ENCODE measurements at places on chromosomes 7 and 10.

GRCh38 chr10:31422634-31423033 is 103.6 kb downstream of the ZEB1 start:
- no peak for DNase-seq

GRCh38 chr7:80821771-80822319 is 97.0 kb downstream of the SEMA3C start:
- no peak for DNase-seq

- DNase-seq: no peak
Measured at GRCh38 chr7:22672846-22673680, 53.9 kb upstream of the IL6 start.

- no peak for DNase-seq
Measured at GRCh38 chr7:149859876-149860275, 13.9 kb upstream of the ATP6V0E2 start.

GRCh38 chr7:88396948-88397322 is 90.2 kb upstream of the STEAP4 start:
- DNase-seq: no peak

DNA sequence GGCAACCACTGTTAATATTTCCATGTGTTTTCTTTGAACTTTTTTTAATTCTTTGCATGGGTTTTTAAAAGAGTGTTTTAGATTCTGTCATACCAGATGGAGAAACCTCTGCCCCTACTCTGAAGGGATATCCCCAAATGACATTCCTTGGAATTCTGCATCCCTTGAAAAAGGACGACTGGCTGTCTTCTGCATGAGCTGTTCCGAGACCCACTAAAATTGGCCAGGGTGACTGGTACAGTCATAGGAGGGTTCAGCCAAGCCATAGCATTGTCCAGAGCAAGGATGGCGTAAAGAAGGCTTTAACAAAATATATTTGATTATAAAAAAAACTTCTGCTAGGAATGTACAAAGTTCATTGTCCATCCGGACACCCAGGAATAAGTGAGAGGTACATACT is 952.9 kb downstream of the NRG3 start:
- DNase-seq: no peak

GRCh38 chr7:70313687-70314086 is 715.4 kb downstream of the AUTS2 start:
- no peak for DNase-seq

DNA sequence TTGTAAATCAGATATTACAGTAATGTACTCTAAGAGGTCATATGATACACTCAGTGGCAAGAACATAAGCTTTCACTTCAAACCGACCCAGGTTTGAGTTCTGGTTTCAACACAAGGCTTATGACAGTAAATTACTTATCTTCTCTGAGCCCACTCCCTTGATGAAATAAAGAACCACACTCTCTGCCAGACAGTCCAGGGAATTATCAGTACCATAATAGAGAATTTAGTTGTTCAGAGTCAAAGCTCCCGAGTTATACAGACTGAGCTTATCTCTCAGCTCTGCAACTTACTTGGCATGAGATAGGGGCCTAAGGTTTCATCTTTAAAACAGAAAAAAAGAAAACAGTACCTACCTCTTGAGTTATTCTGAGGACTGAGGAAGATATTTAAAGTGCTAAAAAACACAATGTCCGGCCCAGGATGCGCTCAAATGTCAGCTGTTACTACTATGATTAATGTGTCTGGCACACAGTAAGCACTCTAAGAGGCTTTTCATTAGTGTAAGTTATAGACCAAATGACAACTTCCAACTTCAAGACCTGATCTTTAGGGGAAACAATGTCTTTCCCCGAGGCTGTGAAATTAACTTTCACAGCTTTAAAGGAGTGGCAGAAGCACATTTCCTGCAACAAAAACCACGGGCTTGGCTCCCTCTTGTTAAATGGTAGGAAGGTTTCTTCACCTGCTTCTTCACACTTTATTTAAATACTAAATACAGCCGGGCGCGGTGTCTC is 38.1 kb downstream of the UBE2H start:
- DNase-seq: no peak

GRCh38 chr10:77801474-77802161 is 124.9 kb downstream of the DLG5 start:
- DNase-seq: no peak

DNA sequence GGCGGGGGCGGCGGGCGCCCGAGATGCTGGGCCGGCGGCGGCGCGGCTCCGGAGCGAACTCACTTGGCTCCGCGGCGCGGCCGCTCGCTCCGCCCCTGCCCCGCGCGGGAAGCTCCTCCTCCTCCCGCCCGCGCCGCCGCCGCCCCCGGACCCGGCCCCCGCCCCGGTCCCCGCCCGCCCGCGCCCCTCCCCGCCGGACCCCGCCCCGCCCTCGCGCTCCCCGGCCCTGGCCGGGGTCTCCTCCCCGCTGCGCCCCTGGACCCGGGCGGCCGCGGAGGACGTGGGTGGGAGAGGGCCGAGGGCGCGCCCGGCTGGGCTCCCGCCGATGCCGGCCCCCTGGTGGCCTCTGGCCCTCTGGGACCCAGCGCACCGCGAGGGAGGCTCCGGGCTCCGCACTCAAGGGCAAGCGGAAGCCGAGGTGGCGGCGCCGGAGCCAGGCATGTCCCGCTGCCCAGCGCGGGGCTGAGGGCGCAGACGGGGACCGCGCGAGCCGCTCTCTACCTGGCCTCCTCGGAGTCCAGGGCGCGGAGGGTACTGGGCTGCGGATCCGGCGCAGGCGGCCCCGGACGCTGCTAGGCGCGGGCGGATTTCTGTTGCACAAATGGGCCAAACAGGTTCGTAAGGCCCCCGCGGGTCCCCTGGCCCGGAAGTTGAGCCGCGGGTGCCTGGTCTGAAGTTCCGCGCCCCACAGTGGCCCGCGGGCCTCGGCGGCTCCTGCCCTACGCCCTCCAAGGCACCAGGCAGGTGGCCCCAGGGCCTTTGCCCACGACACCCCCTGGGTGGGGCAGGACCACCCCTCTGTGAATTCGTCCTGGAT is at the start of gene TCERG1L:
Gene TCERG1L (minus strand): TSS at position 61 of the 817 bp plus-strand sequence. CDS start 86 bp downstream, outside the sequence.
- DNase-seq: no peak

GRCh38 chr7:45921699-45922519 is 837 bp upstream of the IGFBP3 start:
- DNase-seq: no peak

DNA sequence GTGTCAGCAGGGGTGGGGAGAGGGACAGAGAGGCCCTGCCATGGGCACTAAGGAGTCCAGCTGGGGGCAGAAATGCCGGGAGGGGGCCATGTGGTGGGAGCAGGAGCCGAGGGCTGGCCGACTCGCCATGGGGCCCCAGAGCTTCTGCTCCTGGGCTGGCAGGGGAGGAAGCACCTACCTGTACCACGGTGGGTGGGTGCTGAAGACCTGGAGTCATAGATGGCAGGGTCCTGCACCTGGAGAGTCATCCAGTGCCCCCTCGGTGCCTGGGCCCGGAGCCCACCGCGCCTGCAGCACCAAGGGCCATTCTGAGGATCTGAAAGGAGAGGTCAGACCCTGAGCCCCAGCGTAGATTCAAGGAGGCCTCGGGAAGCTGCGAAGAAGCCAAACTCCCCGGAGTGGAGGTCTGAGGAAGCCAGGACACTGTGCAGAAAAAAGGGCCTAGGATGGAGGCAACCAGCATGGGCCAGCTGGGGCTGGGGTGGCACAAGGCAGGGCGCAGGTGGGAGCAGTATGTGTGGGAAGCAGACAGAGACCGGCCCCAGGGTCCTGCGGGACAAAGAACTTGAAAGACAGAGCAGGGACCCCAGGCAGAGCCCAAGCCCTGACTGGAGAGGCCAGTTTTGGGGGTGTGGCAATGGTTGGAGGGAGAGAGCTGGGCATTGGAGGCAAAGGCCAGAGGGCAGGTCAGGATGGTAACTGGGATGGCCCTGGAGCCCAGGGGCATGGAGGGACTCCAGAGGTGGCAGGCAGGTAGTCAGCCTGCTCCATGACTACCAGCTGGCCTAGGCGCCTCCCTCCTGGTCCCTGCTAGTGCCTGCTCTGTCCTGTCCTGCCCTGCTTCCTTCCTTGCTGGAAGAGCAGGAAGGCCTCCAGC is 26.7 kb upstream of the SMARCD3 start:
- no peak for DNase-seq

GRCh38 chr7:46139079-46139478 is 218.0 kb upstream of the IGFBP3 start:
- no peak for DNase-seq

DNA sequence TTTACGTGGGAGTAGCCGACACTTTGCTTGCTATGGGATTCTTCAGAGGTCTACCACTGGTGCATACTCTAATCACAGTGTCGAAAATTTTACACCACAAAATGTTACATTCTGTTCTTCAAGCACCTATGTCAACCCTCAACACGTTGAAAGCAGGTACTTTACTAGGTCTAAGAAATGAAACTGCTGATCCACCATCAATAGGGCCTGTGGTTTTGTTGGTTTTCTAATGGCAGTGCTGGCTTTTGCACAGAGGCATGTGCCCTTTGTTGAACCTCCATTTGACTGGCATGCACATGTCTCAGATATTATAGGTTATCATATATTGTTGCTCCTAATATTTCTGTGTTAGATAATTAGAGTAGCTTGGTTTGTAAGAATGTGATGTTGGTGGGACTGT is 123.8 kb downstream of the CFTR start:
- DNase-seq: no peak

DNA sequence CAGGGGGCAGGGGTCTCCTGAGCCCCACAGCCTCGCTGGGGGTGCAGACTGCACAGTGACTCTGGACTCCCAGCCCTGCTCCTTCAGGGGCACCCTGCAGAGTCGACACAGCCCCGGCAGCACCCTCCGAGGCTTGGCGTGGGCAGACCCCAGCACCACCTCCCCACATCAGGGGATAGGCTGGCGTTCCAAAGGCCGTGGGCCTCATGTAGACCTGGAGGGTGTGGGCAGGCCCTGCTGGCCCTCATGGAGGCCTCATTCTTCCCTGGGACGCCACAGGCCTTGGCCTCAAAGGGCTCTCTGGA is 265.9 kb downstream of the ELFN1 start:
- DNase-seq: no peak

DNA sequence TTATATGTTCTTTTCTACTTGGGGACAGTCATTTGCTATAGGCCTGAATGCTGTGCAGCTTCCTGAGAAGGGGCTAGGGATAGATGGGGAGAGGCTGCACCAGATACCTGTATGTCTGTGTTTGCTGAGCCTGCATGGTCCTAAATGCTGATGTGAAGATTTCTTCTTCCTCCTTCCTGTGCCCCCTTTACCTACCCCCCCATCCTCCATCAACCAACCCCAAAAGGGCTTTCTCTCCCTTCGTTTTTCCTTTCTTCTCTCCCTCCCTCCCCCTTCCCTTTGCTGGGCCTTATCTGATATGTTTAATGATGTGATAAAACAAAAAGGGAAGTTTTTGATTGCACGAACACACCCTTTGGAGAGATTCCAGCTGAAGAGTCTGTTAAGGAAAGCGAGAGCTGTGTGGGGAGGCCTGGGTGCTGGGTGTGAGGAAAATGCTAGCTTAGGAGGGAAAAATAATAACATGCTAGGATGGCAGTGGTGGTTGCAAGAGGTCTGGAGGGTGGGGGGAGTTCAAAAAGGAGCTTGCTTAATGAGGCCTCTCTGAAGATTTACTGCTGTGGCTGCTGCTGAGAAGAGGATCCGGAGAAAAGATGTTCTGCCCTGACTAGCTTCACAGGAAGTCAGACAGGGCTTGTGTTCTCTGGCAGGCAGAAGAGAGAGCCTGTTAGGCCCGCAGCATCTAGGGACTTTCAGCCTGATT is 101.8 kb downstream of the SAMD9 start:
- DNase-seq: no peak

- DNase-seq: no peak
Measured at GRCh38 chr10:106696239-106696638, 468.3 kb downstream of the SORCS1 start.
